Bronchial epithelial cell (primary cell): ENCODE measurements at places on chromosomes 2 and 18.

DNA sequence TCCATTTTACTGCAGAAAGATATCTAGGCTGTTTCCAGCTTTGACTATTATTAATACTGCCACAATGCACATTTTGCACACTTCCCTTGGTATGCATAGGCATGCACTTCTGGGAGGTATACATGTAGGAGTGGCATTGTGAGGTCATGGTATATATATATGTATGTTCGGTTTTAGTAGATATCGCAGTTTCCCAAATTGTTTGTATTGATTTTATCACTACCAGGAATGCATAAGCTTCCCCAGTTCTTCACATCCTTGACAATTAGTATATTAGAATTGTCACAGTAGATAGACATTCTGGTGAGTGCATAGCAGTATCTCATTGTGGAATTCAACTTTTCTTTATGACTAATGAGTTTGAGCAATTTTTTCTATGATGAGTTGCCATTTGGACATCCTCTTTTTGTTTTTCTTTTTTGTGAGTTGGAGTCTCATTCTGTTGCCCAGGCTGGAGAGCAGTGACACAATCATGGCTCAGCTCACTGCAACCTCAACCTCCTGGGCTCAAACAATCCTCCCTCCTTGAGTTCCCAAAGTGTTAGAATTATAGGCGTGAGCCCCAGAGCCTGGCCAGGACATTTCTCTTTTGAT is 4.2 kb upstream of the GRB14 start:
- DNase-seq, result peak; percentile 76

GRCh38 chr18:76679945-76680344 is 142.4 kb upstream of the ZNF236 start:
- no peak for DNase-seq

DNA sequence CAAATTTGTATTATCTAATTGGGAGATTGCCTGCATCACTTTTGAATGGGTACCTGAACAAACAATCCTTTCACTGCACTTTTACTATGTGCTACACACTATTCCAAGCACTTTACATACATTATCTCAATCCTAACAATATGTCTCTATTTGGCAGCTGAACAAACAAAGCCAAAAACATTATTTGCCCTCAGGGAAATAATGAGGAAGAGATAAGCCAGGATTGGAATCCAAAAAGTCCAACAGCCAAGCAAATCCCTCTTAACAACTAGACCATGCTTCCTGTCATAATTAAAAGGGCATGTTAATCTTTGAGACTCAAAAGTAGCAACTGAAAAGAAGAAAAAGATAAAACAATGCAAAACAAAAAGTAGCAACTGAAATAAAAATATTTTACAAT is 32.1 kb downstream of the RPRD1A start:
- DNase-seq, result no peak

DNA sequence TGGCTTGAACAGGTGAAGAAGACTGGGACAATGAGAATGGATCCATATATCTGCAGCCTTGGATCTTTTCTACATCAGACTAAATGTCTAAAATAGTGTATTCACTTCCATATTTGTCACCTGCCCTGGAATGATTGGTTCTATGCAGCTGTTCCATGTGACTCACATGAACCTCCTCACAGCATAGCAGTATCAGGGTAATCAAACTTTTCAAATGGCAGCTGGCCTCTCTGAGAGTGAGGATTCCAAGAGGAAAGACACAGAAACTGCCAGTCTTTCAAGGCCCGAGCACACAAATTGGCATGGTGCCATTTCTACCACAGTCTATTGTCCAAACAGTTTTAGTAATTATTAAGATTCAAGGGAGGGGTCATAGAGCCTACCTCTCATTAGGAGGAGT is 859.3 kb downstream of the BCL11A start:
- no peak for DNase-seq

DNA sequence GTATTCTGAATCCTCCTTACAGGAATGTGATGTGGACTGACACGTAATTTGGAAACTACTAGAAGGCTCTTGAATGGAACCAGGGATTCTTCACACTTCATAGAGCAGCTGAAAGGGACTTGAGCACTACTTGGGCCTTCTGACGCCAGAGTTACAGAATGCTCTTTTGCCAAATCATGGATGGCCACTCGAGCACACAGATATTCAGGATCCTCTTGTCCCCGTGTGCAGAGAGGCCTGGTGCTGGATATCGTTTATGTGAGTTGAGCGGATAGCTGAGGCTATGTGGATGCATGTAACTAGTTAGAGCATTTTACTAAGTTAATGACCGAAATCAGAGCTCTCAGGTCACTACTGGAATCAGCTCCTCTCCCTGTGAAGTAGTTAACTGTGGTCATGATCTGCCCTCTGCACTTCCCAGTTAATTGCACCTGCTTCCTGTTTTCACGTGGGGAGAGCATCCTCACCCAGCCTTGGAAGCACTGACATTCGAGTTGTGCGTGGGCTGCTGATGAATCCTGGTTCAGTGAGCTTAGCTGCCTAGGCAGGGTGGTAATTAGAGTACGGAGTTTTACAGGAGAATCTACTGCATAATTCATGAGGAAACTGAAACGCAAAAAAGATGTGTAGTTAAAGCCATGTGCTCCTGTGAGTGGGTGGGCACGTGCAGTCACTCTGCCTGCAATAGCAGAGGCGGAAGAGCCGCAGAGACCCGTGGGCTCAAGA is 5.2 kb upstream of the TPO start:
- DNase-seq, result no peak

DNA sequence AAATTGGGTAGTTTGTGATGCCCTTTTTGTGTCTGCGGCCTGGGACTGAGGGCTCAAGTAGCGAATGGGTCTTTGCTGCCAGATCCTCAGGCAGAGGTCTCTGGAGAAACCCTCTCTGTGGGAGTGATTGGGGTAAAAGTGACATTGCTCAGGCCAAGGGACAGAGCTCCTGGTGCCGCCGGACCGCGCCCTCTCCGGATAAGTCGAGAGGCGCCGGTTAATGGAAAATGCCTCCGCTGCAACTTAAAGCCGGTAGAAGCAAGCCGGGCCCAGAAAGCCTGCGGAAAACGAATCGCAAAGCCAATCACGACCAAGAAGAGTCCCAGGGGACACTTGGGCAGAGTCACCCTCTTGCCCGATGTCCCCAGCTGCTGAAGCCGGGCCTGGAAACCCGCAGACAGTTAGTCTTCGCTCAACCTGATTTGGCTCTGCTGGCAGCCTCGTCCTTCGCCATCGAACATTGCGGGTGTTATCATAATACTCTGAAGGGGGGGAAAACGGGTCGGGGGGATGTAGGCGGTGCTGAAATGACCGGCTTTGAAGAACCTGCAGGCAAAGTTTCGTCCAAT is 352 bp upstream of the HOXD12 start:
- no peak for DNase-seq

DNA sequence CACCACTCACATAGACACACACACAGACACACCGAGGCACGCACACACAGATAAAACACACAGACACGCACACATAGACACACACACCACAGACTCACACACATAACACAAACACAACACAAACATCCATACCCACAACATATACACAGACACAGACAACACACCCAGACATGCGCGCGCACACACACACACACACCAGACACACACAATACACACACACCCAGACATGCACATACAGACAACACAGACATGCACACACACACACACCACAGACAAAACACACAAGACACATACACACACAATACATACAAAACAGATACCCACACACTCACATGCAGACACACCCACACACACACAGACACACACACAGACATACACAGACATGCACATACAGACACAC is 95.4 kb upstream of the SMAD7 start:
- no peak for DNase-seq

DNA sequence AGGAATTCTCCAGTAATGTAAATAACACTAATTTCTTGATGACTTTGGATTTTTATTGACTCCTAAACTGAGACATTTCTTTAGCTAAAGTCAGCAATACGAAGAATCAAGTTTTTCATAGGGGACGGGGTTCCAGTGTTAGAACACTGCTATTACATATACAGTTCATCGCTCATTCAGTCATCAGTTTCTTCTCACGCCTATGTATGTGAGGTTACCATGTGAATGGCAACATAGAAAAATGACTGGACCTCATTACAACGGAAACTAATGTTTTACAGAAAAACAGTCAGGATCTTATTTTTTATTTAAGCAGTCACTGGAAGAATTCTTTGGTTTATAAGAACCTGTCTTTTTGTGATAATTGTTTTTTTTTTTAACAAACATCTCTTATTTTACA is 56.4 kb downstream of the THADA start:
- no peak for DNase-seq

DNA sequence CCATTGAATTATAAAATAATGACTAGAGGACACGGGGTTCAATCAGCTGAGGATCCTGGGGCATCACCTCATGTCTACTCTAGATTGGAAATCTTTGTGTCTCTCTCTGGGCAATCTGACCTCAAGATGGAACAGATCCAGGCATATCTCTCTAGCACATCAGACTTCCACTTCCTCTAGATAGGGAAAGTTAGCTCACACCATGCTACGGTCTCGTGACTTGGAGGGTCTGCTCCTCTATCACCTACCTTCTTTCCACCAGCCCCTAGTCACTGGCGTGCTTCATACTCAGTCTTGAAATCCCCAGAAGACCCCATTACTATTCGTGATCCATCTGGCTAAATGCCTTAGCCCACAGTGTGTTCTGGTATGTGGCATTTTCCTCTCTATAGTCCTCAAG is 148.8 kb downstream of the ANKRD44 start:
- DNase-seq, result no peak

DNA sequence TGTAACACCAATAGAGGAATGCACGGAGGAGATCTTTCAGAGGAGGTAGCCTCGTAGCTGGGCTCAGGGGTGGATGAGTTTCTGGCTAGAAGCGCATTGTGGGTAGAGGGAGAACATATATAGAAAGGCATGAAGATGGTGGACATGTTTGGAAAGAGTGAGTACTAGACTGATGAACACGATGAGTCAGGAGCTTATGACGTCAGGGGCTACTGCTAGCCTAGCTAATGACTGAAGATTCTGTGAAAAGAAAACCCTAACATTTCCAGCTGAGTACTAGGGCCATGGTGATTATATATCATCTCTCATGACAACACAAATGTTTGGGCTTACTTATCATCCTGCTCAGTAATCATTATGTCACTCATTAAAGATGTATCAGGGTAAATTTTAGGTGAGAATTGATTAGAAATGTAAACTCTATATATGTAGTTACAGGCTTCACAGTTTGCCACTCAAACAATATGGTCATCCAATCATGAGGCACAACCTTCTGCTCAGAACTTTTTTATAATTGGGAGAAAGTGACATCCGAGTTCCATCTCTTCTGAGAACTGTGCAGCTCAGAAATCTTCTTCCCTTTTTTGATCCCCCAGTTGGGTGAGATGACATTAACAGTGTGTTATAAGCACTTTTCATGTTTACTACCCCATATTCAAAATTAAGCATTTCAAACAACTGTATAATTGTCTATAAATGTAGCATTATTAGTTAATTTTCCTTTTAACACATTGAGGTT is 22.2 kb upstream of the IL1RN start:
- peak; percentile 84 for DNase-seq

DNA sequence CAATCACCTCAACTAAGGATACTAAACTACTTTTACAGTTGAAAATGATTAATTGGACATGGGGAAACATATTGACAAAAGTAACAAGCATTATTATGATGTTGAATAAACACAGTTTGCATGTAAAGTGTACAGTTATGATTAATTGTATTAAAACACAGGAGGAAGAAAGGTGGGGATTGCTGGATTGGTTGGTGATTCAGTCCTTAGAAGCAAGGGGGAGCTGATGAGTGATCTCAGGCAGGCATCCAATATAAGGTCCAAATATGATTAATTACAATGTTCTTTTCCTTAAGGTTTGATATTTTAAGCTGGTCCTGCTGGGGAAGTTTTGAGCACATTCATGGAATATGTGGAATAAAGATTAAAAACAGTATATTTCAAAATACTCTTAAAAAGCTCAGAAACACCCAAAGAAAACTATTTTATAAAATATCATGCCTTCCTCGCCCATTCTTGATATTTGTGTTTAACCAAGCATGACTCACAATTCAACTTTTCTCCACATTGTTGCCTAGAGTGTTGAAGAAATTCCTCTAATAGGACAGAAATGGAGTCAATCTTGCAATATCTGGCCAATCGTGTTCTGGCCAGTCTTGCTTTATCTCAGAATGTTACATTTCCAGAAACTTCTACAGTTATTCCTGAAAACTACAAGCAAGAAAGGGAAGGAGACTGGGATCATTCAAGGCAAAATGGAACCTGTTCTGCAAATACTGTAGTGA is 268.2 kb downstream of the RPIA start:
- peak; percentile 51 for DNase-seq

- peak; percentile 59 for DNase-seq
Measured at GRCh38 chr2:162256591-162256991, 13.3 kb upstream of the FAP start.

DNA sequence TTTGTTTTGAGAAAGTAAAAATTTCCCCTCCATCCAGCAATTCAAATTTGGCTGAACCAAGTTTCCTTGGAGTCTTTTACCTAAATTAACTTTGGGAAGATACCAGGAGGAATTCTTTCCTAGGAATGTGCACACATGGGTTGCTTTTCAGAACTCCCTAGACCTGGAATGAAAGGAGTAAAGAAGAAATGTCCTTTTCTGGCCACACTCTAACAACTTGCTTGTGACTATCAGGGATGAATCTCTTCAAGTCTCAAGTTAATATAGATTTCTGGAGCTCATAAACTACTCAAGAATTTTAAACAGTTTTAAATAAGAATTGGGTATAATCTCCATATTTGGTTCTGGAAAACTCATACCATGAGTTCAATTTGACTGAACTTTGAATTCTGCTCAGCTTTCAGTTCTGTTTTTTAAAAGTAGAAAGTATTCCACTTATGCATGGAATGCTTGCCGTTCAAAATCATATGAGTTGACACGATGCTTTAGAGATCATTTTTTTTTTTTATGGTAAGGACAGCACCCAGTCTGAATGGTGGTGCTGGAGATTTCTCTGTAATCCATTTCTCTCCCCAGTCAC is 7.7 kb downstream of the RASGRP3 start:
- no peak for DNase-seq

- DNase-seq, result no peak
Measured at GRCh38 chr18:49967171-49967570, 153.8 kb upstream of the ACAA2 start.

GRCh38 chr2:94982675-94983074 is 42.8 kb upstream of the MAL start:
- DNase-seq, result peak; percentile 33

GRCh38 chr2:160660741-160661140 is 167.1 kb upstream of the RBMS1 start:
- DNase-seq, result no peak

DNA sequence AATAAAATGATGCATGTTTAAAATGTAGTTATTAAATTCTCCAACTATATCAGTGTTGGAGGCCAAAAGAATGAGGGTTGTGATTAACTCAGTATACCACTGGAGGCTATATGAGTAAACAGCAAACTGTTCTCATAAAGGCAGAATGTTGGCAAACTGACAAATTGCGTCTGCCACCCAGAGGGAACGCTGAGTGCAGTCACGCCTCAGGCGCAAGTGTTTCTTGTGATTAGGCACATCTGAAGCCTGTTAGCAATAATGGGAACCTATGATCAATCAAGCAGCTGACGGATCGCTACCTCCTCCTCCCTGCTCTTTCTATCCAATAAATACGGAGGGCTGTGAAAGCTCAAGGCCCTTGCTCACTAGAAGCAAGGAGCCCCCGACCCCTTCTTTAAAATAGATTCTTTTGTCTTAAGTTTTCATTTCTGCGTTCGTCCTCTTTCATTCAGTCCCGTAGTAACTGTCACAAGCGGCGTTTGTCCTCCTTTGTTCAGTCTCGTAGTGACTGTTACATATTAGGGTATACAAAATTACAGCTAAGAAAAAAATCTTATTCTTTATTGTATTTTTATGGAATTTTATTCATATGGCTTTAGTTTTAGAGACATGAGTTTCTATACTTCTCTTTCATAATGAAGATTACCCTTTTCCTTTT is 16.3 kb upstream of the RMND5A start:
- peak; percentile 92 for DNase-seq
